Left hindlimb (tissue), 1 donor: ENCODE measurements at places on chromosomes 3 and 15.

DNA sequence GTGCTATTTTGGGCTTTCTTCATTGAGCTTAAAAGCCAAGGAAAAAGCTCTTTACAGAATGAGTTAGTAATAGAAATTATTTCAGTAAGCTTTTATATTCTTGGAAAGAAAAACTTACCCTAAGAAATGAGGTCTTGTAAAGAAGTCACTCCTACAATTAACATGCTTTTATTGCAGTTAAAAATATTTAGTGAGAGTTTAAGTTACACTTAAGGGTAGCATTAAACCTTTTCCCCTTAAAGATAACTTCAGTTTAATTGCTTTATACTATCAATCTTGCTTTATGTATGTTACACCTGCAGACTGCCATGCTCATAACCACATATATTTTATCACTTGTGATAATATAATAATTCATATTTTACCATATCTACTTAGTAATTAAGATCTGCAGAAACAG lies 426.2 kb downstream of the PLCL2 start:
- no peak for DNase-seq

- DNase-seq, result no peak
Observed at GRCh38 chr15:51234176-51234927, 104.0 kb downstream of the CYP19A1 start.

DNA sequence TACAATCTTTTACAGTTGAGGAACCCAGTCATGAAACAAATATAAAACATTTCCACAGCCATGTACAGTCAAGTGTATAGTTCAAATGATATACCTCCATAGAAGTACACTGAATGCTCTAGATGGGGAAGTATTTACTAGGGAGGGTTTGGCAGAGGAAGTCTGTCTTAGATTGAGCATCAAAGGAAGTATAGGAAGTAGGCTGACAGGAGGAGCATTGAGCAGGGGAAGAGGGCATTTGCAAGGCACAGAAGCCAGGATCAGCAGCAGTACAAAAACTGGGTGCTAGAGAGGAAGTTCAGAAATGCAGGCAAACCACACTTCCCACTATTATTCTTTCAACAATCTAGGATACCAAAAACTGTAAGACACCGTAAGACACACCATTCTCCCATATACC lies 122.6 kb downstream of the ANO10 start:
- no peak for DNase-seq

DNA sequence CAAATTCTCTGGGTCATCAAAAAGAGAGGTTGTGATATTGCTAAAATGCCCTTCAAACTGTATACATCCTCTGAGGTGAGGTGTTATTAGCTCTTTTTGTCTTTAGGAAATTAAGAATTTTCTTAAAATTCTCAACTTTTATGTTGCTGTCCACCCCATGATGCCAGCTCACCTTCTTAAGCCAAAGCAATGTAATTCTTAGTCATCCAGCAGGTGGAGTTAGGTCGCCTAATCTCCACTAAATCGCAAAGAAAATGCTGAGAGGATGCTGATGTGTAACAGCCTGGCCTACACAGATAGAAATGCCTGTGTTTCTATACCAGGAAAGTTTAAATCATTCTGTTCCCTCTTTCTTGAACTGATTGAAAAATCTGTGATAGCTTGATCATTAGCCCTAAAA lies 770.2 kb upstream of the ALCAM start:
- DNase-seq, result no peak

- no peak for DNase-seq
Observed at GRCh38 chr3:47874913-47875312, 72.0 kb downstream of the DHX30 start.

GRCh38 chr3:30644615-30645014 lies 38.2 kb downstream of the TGFBR2 start:
- no peak for DNase-seq

- no peak for DNase-seq
Observed at GRCh38 chr15:46278486-46279090, 643.8 kb downstream of the SQOR start.

DNA sequence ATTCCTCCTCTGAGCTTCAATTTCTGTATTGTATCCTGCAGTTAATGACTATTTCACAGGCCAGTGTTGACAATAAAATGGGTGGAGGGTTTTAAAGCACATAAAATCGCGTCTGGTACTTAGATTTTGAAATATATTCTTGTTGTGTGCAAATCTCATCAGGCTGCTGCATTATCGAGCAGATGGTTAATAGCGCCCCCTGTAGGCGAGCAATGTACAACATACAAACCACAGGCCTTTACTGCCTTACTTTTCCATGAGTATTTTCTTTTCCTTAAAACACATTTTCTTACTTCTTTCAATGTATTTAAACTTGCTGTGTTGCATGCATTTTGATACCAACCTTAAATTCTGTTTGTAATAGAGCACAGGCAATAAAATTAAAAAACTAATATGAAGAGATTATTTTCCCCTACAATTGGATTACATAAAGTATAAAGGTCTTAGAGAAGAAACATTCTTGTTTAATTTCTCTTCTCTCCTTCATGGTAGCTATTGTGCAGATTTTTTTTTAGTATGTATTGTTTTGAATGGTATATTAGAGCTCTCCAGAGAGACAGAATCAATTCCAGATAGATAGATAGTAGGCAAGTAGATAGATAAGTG lies 608.4 kb downstream of the CADM2 start:
- no peak for DNase-seq

GRCh38 chr3:114478801-114479200 lies 185.0 kb downstream of the TIGIT start:
- DNase-seq, result no peak

DNA sequence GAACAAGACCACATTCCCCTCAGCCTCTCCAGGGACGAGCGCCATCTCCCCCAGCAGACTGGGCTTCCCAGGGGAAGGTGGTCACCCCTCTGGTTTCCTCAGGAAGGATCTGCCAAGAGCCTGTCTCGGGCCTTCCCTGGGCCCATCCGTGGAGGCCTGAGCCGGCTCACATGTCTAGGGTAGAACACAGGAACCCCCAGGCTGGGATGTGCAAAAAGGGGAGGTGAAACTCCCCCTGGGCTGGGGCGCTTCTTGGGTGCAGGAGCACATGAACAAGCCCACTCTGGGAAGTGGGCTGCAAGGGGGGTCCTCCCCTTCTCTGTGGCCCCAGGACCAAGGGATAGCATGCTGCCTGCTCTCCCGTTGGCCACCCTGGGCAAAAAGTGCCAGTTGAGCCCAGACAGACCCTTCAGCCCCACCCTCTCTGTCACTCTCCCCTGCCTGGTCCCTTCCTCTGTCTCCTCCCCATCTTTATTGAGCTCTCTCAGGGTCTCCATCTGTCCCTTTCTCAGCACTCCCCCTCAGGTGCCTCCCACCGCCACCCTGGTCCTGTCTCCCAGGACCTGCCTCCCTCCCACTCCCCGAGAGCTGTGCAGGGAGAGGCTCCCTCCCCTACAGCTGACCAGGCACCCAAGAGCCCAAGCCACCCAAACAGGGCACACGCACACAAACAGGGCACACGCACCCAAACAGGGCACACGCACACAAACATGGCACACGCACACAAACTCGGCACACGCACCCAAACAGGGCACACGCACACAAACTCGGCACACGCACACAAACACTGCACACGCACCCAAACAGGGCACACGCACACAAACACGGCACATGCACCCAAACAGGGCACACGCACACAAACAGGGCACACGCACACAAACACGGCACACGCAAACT lies 864 bp downstream of the SEMA3G start:
- no peak for DNase-seq

GRCh38 chr3:115975796-115976195 lies 352.5 kb downstream of the GAP43 start:
- DNase-seq, result no peak

DNA sequence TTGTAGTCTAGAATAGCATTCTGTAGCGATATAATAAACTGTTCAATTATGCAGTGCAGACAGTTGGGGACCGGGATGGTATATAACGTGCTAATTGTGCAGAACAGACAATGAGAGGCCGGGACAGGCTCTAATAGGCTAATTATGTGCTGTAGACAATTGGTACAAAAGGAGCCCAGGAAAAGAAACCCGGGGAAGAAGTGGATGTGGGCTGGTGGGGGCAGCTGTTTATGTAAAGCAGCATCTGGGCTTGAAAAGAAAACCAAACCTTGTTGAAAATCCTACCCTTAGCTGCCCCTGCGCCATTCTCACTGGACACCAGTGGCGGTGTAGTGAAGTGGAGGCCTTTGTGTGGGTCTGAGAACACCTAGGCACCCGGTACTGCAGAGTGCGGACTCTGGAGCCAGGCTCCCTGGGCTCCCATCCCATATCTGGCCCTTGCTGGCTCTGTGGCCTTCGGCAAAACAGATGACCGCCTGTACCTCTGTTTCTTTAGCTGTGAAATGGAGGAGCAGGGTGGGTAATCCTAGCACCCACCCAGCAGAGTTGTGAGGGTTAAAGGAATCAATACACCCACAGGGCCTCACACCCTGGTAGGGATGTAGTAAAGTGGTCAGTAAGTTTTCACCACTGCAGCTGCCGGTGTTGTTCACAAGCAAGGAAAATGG lies 51.5 kb downstream of the CMTM6 start:
- no peak for DNase-seq

DNA sequence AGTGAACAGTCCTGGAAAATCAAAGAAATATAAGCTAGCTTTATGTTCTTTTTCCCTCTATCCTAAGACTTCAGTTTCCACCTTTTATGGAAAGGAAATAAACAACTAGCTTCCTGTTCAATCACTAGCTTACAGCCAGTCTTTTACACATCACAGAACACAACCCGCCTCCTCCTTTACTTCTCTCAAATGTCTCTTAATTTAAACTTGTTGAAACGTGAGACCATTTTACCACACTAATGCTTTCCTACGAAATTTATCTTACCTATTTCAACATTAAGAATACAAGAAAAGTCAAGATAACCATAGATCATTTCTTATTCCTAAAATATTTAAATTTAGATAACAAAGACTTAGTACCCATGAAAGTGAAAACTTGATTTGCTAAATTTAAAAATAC lies 6.2 kb downstream of the PRTG start:
- DNase-seq, result no peak

- DNase-seq, result no peak
Observed at GRCh38 chr3:67646586-67647234, 7.7 kb downstream of the SUCLG2 start.

GRCh38 chr3:176615826-176616225 lies 581.5 kb downstream of the TBL1XR1 start:
- no peak for DNase-seq

DNA sequence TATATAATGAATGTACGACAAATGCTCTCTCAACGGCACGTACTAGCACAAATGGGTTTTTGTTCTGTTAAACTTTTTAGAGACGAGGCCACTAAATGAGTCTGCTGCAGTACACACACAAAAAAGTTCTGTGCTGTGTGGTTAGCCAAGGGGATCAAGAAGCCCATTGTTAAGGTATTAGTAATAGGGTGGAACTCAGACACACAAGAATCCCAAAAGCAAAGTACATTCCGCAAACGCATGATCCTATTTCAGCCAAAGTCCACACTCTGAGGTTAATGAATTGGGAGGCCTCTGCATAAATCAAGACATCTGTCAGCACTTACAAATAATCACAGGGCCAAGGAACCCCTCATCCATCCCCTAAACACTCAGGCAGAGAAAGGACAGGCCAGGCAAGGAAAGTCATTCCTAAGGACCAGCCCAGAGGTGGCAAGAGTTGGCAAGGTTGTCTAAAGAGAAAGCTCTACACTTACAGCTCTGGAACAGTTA lies 12.1 kb downstream of the OSBPL10 start:
- peak; percentile 69 for DNase-seq

DNA sequence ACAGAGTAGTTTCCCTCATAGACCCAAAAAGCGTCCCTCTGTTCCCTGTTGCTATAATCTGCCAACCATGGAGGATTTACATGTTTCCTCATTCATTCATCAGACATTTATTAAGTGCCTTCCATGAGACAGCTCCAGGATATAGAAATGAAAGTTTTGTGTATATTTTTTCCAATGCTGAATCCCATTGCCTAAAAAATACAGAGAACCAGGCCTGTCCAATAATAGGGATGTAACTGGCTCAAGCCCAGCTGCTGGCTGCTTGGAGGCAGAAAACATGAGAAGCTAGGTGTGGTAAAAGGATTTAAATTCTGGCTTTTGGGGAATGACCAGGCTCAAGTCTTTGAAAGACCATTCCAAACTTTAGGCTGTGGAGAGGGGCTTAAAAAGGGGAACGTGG lies 41.5 kb downstream of the RARB start:
- peak; percentile 60 for DNase-seq

- DNase-seq, result no peak
Observed at GRCh38 chr15:36301947-36302346, 277.5 kb upstream of the CDIN1 start.

GRCh38 chr3:181660337-181660736 lies 51.4 kb upstream of the SOX2 start:
- DNase-seq, result no peak

DNA sequence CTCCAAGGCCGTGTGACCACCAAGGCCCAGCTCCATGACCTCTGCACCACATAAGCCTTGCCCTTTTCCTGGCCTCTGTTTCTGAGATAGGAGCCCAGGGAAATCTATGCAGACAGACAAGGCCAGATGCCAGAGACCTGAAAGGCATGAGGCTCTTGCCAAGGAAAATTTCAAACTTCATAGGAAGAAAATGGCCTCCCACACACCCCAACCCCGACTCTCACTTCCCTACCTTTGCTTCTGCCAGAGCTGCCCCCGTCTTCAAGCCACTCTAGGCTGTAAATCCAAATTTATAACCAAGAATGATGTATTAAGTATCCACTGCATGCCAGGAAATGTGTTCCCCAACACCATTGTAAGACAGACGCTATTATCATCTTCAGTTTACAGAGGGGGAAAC lies 65.5 kb upstream of the HRH1 start:
- no peak for DNase-seq

DNA sequence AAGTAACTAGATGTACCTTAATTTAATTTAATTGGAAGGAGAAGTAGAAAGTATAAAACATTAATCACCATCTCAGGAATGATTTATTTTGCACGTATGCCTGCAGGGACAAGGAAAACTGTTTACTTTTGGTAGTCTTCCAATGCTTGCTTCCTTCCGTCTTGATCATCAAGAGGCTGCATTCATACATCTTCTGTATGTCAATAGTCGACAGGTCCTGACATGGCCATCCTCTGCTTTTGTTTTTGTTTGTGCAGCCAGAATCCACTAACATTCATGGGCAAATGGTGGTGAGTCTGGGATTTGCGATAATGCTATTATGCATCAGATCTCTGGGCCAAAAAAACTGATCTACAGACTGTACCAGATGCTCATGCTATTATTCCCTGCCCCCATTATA lies 56.6 kb upstream of the ZPLD1 start:
- no peak for DNase-seq

GRCh38 chr3:127224118-127224517 lies 31.2 kb downstream of the PRR23E start:
- no peak for DNase-seq

- no peak for DNase-seq
Observed at GRCh38 chr3:173351886-173352285, 45.7 kb upstream of the NLGN1 start.
